Anterior cingulate cortex (tissue), 58 donors: ENCODE measurements at places on chromosomes 11 and 22.

DNA sequence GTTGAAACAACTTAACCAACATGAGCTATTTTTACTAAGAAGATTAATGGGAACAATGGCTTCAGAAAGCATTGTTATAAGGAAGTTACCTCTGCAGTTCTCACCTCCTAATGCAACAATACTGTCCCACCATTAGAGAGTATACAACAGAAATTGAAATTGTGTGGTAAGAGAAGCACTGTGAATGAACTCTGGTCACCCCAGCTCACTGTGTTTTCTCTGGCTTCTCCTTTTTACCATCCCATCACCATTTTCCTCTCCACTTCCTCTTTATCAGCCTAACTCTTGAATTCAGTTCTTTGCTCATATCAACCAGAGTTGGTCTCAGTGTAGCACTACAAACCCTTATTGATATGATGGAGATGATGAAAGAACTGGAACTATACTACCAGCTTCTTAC is 138.0 kb upstream of the POU2AF2 start:
- no peak for DNase-seq

DNA sequence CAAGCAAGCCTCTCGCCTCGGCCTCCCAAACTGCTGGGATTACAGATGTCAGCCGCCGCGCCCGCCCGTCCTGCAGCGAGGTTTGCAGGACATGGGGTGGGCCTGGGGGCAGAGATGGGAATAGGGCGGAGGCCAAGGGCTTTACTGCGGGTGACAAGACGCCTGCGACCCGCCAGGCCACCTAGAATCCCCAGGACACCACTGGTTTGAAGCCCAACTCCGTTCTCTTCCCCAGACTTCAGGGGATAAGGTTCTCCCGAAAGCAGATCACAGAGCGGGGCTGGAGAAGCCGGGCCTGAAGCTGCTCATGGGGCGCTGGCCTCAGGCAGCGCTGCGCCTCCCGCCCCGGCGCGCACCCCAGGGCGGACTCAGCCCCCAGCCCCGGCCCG is 354 bp downstream of the POLR2L start:
- DNase-seq = no peak

- DNase-seq = no peak
Observed at GRCh38 chr11:128845334-128845780, 21.7 kb downstream of the KCNJ1 start.

- no peak for DNase-seq
Observed at GRCh38 chr11:596374-596773, 19.4 kb downstream of the IRF7 start.

DNA sequence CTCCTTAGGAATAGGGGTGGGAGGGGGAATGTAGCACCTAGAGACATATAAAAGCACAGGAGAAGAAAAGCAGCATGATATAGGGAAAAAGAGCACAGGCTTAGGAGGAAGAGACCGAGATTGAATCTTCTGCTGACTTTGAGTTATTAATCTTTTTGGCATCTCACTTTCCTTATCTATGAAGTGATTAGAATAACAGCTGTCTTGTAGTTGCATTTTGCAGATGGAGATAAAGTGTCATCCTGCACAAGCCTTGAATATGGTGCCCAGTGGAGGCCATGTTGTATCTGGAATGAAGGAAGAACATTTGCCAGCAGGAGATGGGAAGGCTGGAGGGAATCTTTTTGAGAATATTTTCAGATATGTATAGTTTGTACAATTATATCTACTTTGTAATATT is 594.7 kb downstream of the NELL1 start:
- no peak for DNase-seq

- DNase-seq = no peak
Observed at GRCh38 chr11:7592711-7593110, 78.9 kb downstream of the PPFIBP2 start.

- no peak for DNase-seq
Observed at GRCh38 chr11:67441098-67441563, 2.1 kb downstream of the CORO1B start.

- DNase-seq = no peak
Observed at GRCh38 chr11:20443596-20443995, 56.1 kb downstream of the PRMT3 start.

- no peak for DNase-seq
Observed at GRCh38 chr11:31397239-31397834, 27.7 kb downstream of the DNAJC24 start.

GRCh38 chr22:48088926-48089536 is 1326.6 kb downstream of the TBC1D22A start:
- no peak for DNase-seq

DNA sequence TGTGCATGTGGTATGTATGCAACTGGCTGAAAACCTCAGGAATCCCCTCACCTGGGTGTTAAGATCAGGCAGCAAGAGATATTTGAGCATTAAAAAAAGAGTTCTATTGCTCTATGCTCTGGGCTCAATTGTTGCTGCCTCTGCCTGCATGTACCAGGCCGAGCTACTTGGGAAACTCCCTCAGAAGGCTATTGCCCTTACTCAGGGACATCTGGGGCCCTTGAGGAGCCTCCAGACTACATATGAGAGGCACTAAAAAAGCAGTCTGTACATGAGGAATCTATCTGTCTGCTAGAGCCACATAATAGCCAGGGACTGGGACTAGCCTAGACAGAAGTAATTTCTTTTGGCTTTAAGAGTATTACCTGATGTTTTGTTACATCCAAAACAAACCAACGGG is 120.1 kb downstream of the SWAP70 start:
- DNase-seq = no peak

- DNase-seq = peak; percentile 23
Observed at GRCh38 chr11:86672007-86672621, at the start of gene ME3. TSS of gene ME3 (minus strand) at chr11:86672616.

- no peak for DNase-seq
Observed at GRCh38 chr11:80420374-80420773, 979.5 kb upstream of the TENM4 start.

DNA sequence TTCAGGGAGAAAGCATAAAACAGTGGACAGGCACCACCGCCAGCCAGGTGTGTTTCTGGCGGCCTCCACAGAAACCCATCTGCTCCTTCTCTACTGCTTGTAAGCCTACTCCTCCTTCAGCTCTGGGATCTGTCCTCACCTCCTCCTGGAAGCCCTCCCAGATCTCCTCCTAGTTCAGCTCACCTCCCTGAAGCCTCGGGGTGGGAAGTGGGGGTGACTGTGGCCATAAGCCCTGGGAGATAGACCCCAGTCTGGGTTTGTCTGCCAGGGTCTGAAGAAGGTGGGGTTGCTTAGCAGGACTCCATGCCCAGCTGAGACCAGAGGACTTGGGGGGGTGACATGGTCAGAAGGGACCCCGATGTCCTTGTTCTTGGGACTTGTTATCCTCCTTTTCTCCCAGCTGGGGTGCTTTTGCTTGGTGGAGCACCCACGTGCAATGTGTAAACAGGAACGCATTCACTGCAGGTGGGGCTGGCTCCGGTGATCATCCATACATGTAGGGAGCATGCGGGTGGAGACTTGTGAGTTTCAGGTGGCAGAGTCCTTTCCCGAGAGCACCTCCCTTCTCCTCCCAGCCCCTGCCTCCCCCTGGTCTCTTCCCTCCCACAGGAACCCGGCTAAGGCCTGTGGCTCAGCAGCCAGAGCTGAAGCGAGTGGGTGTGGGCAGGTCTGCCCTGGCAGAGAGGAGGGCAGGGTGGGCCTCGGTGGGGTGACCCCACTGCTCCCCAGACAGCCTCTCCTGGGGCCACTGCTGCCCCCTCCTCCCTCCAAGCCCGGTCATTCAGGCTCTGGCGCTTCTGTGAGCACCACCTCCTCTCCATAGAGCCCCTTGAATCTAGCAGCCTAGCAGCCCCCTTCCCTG is 25.9 kb downstream of the MRGPRG start:
- no peak for DNase-seq

DNA sequence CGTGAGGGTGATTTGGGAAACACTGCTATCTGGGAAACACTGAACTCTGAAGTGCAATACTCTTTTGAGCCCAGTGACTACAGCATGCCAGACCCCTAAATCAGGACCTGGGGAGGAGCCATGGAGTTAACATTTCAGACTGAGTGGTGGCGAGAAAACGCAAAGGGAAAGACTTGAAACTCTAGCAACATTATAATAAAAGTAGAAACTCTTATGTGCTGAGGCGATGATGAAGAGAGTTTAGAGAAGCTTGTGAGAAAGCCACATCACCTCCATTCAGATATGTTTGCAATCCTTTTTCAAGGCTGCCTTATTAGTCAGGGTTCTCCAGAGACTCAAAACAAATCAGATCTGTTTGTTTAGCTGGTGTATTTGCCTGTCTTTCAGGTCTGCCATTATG is 1.9 kb downstream of the FEN1 start:
- no peak for DNase-seq

GRCh38 chr22:37740455-37741311 is 43.8 kb downstream of the TRIOBP start:
- no peak for DNase-seq

GRCh38 chr22:21945453-21946261 is 7.0 kb downstream of the PPM1F start:
- DNase-seq = no peak

- no peak for DNase-seq
Observed at GRCh38 chr22:42945027-42945426, 69.9 kb downstream of the PACSIN2 start.

DNA sequence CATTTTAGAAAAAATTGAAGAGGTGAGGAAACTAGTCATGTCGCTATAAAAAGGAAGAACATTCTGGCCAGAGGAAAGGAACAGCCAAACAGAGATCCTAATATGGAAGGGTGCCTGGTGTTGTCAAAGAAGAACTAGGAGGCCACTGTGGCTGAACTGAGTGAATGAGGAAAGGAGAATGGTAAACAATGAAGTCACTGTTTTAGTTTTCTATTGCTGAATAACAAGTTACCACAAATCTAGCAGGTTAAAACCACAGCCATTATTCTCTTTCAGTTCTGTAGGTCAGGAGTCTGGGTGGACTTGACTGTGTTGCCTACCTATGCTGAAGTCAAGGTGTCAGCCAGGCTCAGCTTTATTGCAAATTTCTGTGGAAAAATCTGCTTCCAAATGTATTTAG is 549.3 kb upstream of the CCDC90B start:
- DNase-seq = no peak

GRCh38 chr22:49825944-49826602 is 1.6 kb downstream of the BRD1 start:
- no peak for DNase-seq

- DNase-seq = no peak
Observed at GRCh38 chr11:96949464-96949863, 559.7 kb downstream of the JRKL start.

GRCh38 chr11:72350752-72351151 is 83.6 kb downstream of the CLPB start:
- DNase-seq = no peak

GRCh38 chr11:12083380-12083779 is 27.0 kb upstream of the MICAL2 start:
- no peak for DNase-seq

DNA sequence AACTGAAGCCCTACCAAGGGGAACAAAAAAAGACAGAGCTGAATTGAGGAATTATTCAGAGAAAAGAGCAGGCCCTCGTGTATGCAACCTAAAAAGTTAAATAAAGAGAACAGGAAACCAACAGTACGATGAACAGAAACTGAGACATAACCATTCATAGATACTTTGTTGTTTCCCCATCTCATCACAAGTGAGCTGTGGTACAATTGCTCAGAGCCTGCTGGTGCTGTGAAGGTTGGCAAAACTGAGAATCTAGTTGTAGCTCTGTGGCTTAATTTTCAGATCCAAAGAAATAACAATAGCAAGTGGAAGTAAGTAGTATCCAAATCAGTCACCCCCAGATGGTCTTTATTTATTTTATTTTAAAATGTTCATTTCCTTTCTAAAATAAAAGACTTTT is 37.7 kb upstream of the BLID start:
- no peak for DNase-seq

GRCh38 chr11:104365676-104366075 is 201.7 kb upstream of the PDGFD start:
- no peak for DNase-seq

DNA sequence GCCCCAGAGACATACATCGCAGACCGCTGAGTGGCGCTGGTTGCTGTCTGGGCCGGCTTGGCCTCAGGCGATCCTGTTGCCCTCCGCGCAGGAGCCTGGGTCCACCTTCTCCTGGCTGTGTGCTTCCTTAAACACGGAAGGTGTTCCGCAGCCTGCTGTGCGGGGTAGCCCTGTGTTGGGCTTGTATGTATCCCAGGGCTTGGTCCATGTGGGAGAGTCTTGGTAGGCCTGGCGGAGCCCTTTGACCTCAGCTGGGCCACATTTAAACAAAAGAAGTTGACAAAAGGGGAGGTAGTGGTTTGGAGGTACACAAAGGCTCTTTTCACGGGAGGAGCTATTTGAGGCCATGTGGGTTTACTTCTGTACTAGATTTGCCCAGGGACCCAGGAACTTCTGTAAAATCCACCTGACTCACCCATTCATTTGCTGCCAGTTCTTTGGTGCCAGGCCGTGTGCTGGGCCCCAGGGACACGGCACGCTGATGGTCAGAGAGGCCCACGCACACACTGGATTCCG is 11.0 kb upstream of the GRAMD4 start:
- DNase-seq = no peak

GRCh38 chr11:65593518-65594414 is 1.8 kb downstream of the KCNK7 start:
- peak; percentile 67 for DNase-seq

DNA sequence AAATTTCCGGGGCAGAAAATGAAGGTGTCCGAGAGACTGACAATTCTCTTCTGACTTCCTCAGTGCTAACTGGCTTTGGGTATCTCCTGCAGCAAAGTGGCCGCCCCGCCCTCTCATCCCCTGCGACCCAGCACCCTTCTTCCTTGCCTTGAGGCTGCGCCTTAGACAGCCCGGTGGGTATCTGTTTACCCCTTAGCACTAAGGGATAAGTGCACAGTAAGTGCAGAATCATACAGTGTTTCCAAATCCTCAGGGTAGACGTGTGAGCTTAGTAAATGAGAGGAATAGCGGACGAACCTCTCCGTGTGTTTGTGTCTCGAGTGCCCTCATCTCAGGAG is 368 bp upstream of the CHORDC1 start:
- DNase-seq = no peak

GRCh38 chr11:63833048-63833447 is 5.9 kb upstream of the MARK2 start:
- no peak for DNase-seq

GRCh38 chr11:128848815-128849455 is 18.2 kb downstream of the KCNJ1 start:
- DNase-seq = no peak

GRCh38 chr11:126465573-126466188 is 110.2 kb downstream of the ST3GAL4 start:
- no peak for DNase-seq

DNA sequence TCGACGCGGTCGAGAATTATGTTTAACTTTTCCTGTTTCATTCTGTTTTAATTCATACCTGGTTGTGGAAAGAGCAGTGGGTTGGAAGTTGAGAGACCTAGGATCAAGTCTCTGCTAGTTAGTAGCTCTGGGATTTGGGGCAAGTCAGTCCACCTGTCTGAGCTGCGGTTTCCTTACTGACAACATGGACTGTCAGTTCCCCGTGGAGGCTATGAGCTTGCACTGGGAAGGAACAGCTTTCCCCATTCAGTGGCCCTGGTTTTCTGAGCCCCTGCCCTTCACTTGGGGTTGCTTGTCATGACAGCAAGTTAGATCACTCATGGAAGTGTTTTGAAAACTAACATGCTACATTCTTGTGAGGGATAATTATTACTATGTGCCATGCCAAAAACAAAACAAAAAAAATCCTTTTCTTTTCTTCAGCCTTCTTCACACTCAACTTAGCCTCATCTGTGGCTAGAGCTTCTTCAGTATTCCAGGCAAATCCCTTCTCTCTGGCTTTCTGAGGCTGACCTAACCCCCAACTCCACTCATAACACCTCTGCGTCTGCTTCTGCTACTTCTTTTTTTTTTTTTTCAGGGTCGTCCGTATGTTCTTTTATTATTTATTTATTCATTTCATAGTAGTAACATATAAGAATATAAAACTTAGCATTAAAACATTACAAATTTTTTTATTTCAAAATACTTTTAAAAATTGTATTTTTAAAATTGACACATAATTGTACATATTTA is 43.0 kb upstream of the ZBED5 start:
- no peak for DNase-seq
